GM04504 (cell line): ENCODE measurements at places on chromosomes 5 and 9.

GRCh38 chr9:98950262-98950661 is 6.6 kb downstream of the COL15A1 start:
- DNase-seq, result no peak

- DNase-seq, result no peak
Measured at GRCh38 chr5:136957428-136957827, 541.7 kb downstream of the SPOCK1 start.

GRCh38 chr5:52754051-52754450 is 33.7 kb upstream of the ITGA1 start:
- DNase-seq, result no peak

- no peak for DNase-seq
Measured at GRCh38 chr9:16689351-16689938, 181.0 kb downstream of the BNC2 start.

DNA sequence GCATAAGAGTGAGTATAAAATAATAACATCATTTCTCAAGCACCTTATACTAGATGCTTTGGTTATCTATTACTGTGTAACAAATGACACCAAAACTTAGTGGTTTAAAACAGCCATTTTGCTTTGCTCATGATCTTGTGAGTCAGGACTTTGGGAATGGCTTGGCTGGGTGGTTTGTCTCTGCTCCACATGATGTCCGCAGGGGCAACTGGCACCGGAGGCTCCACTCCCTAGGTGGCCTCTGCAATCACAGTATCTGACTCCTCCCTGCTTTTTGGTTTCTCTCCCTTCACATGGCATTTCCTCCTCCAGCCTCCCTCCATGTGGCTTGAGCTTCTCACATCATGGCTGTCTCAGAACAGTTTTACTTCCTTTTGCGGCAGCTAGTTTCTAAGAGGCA is 259.5 kb downstream of the GAS1 start:
- DNase-seq, result no peak

DNA sequence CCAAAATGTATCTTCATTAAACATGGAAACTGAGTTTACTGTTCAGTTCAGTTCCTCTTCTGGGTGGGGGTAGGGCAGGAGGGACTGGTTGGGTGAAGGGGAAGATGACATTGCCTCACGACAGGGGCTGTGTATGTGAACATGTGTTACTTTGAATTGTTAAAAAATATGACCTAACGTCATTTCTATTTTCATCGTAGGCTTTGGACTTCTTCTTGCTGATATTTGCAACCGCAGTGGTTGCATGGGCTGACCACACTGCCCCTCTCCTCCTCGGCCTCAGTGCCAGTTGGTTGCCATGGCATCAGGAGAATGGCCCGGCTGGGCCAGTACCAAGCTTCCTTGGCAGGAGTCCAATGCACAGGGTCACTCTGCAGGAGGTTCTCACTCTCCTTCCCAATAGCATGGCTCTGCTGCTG is 41.5 kb downstream of the HACD4 start:
- DNase-seq, result no peak

GRCh38 chr5:122863240-122863639 is 17.8 kb downstream of the SNX24 start:
- no peak for DNase-seq

DNA sequence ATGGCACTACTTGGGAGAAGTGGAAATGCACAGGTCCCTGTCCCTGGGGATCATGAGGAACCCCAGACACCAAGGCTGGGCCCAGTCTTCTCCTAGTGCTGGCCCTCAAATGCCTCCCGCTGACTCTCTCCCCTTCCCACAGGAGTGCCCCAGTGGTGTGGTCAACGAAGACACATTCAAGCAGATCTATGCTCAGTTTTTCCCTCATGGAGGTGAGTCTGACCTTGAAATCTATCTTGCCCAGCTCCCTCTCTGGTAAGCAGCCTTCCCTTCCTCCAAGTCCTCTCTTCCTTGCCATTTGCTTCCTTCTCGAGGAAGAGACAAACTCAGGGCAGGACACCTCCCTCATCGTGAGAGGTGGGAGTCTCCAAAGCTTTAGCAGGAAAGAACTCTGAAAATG is 63.3 kb upstream of the GABRP start:
- DNase-seq, result no peak

GRCh38 chr5:122101636-122102285 is 23.7 kb upstream of the LOX start:
- peak; percentile 27 for DNase-seq

- no peak for DNase-seq
Measured at GRCh38 chr5:113450462-113450861, 15.7 kb upstream of the TSSK1B start.

- DNase-seq, result no peak
Measured at GRCh38 chr9:76475686-76476085, 16.7 kb downstream of the GCNT1 start.

- no peak for DNase-seq
Measured at GRCh38 chr9:115117999-115118878, at the start of gene TNC. TSS of gene TNC (minus strand) at chr9:115118157. CDS start at chr9:115091018, 27,139 bp downstream.

- peak; percentile 70 for DNase-seq
Measured at GRCh38 chr5:73311291-73312110, 137.1 kb downstream of the FOXD1 start.

DNA sequence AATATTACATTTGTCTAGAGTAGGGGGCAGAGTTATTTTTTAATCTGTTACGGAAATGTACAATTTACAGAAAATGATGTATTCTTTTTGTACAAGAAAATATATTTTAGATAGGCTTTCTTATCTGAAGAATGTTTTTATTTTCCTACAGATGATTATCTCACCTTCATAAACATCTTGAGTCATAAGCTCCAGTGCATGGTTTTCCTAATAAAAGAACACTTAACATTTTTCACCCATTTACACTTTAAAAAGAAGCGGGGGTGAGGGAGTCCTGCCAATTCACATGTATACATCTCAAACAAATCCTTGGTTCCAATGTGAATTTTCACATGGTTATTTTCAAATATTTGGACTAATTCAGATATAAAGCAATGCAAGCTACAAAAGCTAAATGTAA is 85.0 kb downstream of the MLLT3 start:
- no peak for DNase-seq

- DNase-seq, result peak; percentile 45
Measured at GRCh38 chr9:128733256-128733655, 9.3 kb upstream of the ZDHHC12 start.

DNA sequence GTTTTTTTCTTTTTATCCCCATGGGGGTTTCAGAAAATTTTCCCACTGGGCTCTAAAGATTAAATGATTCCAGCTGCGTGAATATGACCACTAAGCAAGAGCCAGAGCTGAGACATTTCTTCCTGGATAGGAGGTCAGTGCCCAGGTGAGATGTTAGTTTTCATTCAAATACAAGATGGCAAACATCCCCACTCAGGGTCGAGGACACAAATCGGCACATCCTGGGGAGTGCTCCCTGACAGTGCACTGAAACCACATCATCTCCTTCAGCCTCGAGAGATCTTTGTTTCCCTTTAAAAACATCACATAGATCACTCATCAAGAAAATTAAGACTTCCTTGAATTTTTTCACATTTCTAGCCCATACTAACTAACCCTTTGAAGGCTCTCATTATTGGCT is 273.2 kb upstream of the PANK3 start:
- no peak for DNase-seq

DNA sequence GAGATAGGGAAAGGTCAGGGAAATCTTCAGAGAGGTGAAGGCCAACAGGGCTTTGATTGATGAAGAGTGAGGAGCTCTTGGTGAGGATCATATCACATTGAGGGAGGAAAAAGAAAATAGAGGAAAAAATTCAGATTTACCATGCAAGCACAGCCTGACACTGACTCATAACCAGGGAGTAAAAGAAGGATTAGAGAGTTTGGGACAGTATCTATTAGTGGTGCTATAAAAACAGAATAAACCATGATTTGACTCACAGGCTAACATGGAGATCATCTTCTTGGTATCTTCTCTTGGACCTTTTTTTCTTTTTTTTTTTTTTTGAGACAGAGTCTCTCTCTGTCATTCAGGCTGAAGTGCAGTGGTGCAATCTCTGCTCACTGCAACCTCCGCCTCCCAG is 44.4 kb downstream of the MUSK start:
- DNase-seq, result no peak

DNA sequence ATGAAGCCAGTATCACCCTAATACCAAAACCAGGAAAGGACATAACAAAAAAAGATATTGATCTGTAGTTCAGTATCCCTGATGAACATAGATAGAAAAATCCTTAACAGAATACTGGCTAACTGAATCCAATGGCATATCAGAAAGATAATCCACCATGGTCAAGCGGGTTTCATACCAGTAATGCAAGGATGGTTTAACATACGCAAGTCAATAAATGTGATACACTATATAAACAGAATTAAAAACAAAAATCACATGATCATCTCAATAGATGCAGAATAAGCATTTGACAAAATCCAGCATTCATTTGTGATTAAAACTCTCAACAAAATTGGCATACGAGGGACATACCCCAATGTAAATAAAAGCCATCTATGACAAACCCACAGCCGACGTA is 110.9 kb downstream of the AOPEP start:
- no peak for DNase-seq

DNA sequence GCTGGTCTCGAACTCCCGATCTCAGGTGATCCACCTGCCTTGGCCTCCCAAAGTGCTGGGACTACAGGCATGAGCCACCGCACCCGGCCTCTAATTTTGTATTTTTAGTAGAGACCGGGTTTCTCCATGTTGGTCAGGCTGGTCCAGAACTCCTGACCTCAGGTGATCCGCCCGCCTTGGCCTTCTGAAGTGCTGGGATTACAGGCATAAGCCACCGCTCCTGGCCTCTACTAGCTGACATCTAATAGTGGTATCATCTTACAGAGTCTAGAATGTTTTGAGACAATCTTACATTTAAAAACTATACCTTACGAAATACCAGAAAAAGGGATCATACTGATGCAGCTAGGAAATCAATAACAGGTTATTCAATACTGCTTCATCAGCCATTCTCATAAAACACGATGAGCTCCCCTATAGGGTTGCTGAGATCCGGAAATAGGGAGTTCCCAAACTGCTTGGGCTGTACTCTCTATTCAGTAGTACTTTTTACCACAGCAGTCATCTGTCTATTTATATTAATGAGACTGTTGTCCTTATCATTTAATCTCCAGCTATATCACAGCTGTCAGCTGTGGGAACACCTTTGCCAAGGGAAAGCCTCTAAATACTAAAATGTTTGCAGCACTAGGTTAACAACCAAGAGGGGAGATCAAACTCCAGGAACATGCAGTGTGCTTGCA is 8.1 kb upstream of the UBE2D2 start:
- DNase-seq, result no peak

GRCh38 chr5:175829813-175830585 is 41.4 kb upstream of the CPLX2 start:
- no peak for DNase-seq

GRCh38 chr5:82163452-82164175 is 114.5 kb downstream of the RPS23 start:
- DNase-seq, result no peak

DNA sequence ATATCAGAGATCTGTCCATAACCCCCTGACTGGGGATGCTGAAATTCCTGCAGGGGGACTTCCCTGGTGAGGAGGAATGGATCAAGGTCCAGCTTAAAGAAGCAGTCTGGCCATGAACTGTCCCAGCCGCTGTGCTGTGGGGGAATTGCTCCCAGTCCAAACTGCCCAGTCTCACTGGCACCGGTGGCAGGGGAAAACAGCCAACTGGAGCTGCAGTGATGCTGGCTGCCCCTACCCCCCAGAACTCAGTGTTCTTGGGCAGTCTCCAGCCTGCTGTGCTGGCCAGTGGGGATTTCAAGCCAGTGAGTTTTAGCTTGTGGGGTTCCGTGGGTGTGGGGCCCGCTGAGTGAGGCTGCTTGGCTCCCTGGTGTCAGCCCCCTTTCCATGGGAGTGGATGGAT is 306.5 kb upstream of the RPS23 start:
- no peak for DNase-seq

- no peak for DNase-seq
Measured at GRCh38 chr5:135491552-135492318, 39.6 kb upstream of the TIFAB start.

GRCh38 chr5:95392593-95393182 is 1.5 kb downstream of the FAM81B start:
- no peak for DNase-seq

- DNase-seq, result peak; percentile 34
Measured at GRCh38 chr5:103224118-103224893, 34.3 kb upstream of the MACIR start.

- no peak for DNase-seq
Measured at GRCh38 chr9:129253803-129254381, 75.8 kb upstream of the IER5L start.

- no peak for DNase-seq
Measured at GRCh38 chr5:167546270-167546669, 745.2 kb upstream of the WWC1 start.

DNA sequence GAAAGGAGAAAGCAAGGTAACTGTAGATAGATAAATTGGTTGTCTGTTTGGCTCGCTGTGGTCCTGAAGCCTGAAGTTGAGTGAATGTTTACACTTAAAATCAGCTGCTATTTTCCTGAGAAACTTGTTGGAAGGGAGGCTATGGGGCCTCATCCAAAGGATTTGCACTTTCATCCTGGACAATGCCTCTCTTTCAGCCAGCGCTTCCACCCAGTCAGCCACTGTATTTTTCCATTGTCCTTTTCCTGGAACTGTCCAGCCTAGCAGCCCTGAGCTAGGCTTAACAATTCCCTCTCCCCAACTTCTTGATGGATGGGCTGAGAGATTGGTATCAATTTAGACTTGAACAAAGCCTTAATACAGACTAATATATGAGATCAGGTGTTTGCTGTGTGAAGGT is 429.2 kb downstream of the DMAC1 start:
- no peak for DNase-seq

DNA sequence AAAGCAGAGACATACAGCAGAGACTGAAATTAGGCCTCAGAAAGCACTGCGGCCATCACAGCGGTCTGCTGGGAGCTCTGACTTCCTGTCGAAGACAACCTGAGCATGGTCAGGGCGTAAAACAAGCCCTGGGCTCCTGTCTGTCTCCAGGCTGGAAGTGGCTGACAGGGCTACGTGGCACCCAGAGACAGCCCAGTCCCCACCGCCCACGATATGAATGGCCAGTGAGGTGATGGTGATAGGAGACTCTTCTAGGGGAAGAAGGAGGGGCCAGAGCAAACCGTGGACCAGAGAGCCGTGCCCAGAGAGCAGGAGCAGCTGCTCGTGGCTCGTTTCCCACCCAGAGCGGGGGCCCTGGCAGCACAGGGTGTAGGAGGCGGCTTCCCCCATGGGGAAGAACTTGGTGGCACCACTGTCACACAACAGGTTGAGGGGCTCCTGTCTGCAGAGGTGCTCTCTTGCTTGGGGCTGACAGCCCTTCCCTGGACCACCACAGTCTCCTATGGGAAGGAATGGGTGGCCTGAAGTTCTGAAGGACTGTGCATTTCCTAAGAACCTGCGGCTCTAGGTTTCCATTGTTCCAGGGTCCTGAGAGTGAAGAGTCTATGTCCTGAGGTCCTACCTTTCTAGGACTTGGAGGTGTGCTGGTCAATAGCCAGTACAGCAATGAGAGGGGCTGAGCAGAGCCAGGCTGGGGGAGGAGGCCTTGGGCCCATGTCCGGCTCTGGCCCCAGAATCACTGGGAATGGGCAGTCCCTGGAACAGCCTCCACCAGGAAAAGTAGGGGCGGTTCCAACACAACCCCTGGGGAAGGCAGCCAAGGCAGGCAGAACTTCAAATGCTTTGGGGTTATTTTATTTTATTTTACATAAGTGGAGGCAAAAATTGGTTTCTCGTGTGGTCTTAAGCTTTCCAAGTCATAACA is 56.4 kb downstream of the BARX1 start:
- no peak for DNase-seq
